CD4-positive, alpha-beta T cell treated with Interleukin-4 for 4 hours (primary cell): ENCODE measurements at places on chromosomes 2 and 18.

- DNase-seq = no peak
Observed at GRCh38 chr2:173357346-173357745, 2.7 kb downstream of the CDCA7 start.

DNA sequence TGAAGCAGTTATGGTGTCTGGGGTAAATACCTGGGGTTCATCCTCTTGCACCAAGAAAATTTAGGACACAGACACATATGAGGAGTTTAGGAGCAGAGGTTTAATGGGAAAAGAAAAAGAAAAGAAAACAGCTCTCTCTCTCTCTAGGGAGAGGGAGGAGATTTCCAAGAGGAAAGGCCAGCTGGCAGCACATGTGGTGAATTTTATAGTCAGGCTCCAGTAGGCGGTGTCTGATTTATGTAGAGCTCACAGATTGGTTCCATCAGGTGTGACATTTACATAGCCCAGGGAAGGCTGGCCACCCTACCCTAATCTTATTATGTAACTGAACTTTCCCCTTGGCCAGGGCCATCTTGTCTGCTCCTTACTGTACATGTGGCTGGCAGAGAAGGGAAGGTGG, 297.5 kb upstream of the RGPD4 start:
- DNase-seq = no peak

- DNase-seq = no peak
Observed at GRCh38 chr18:6210349-6211173, 204.2 kb downstream of the L3MBTL4 start.

- DNase-seq = no peak
Observed at GRCh38 chr18:8073167-8073566, 506.1 kb downstream of the PTPRM start.

GRCh38 chr2:119205001-119205706, 18.5 kb upstream of the STEAP3 start:
- no peak for DNase-seq

GRCh38 chr2:38527338-38528007, 75.3 kb downstream of the HNRNPLL start:
- DNase-seq = no peak

DNA sequence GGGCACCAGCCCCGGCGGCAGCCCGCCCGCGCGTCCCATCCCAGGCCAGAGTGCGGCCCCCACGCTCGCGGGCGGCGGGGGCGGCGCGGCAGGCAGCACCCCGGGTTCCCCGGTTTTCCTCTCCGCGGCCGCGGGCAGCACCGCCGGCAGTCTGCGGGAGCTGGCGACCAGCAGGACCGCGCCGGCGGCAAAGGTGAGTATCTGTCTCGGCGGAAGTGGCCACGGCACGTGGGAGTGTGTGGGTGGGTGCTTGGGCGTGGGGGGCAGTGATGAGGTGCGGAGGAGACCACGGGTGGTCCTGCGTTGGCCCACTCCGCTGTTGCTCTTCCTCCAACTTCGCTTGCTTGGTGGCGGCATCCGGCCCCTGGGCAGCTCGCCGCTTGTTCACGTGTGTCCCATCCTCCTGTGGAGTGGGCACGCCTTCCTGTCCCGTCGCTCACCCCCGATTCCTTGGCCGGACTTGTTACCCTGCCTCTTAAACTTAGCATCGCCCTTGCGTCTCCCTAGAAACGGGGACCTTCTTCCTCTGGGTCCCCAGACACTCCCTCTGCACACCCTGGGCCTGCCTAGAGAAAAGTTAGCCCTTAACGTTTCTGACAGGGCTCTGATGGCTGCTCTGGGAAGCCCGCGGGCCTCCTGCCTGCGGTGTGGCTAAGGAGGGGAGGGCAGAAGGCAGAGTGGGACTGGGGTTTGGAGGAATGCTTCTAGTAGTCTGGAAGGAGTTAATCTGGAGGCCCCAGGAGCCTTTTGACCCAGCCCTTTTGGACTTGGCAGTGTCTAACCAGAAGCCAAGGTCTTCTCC, 1.1 kb downstream of the SH3RF3 start:
- DNase-seq = no peak

DNA sequence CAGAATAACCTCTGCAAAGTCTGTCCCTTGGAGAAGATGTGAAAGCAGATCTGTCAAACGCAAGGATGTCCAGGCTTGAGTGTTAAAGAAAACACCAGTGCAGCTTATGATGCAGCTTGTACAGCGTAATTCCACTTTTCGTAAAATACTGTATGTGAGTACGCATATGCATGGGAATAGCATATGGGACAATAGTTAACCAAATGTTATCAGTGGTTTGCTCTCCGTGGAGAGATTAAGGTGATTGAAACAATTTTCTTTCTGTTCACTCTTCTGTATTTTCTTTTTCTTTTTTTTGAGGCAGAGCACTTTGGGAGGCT, 27.2 kb downstream of the ATOH8 start:
- no peak for DNase-seq

- DNase-seq = no peak
Observed at GRCh38 chr2:8714283-8714682, 32.4 kb downstream of the ID2 start.

- DNase-seq = no peak
Observed at GRCh38 chr2:215000721-215001120, 137.7 kb downstream of the ABCA12 start.

- DNase-seq = no peak
Observed at GRCh38 chr2:95670686-95671085, 78.9 kb downstream of the TRIM43 start.

DNA sequence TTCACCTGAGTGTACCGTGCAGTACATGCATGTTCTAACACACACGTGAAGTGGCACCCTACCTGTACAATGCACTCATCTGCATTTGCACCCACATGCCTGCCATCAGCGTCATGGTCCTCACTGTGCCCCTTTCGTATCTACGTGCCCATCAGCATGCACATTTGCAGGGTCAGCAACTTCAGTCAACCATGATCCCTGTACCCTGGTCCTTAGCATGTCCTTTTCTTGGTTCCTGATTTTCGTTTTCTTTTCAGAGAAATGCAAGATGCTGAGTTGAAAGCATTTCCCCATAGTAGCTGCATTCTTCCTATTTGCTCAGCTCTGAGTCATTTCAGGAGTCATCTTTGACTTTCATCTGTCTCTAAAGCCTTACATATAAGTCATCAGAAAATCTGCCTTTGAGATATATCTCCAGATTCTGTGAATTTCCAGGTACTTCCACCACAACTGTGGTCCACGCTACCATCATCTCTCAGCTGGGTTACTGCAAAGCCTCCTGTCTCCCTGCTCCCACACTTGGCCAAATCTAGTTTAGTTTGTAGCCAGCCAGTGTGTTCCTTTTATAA, 14.7 kb upstream of the PUM2 start:
- DNase-seq = no peak

DNA sequence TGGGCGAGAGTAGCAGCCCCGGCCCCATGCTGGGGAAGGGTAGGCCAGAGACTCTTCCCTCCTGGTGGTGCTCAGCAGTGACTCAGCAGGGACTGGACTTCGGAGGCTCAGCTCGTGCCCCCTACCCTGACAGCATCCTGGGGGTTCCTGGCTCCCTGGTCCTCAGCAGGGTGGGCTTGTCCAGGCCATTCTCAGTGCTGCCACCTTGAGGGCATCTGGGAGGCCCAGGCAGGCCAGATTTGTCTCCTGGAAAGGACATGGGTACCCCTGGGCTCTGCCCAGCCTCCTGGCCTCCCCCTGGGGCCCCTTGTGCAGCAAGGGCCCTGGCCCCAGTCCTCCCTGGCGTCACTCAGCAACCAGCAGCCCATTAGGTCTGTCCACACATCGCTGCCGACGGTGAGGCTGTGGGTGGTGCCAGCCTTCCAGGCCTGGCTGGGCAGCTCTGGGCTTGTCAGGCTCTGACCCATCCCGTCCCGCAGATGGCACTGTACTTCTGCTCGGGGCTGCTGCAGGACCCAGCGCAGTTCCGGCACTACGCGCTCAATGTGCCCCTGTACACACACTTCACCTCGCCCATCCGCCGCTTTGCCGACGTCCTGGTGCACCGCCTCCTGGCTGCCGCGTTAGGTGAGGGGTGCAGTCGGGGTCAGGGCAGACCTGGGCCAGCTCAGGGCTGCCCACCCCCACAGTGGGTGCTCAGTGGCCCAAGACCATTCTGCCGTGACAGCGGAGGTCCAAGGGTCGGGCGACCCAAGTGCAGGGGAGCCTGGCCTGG, 45.0 kb upstream of the ALPP start:
- DNase-seq = no peak

DNA sequence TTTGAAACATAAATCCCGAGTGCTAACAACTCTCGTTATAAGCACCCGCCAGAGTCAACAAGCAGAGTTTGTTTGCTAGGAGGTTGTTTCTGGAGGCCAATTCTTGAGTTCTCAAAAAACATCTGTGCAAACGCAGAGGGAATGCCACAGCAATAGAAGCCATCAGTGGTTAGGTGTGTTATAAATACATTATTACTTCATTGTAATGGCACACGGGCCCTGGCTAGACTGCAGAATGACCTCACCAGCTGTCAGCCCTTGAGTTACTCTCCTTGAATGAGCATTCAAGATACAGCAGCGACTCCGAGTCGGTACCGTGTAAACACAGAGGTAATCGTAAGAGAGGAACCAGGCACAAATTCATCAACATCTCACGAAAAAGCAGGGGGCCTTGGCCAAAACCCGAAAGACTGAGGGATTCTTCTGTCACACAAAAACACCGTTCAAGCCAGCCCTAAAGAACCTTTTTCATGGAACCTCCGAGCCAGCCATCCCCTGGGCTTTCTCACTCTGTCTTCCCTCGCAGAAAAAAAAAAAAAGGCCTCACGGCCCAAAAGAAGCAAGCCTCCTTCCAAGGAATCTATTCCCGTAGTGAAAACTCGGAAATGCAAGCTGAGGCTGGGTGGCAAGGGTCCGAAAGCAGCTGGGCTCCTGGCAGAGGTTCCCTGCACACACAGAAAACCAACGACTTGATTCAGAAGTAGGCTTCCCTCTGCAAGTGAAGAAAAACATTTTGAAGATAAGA, 133.7 kb upstream of the MEIS1 start:
- DNase-seq = no peak

DNA sequence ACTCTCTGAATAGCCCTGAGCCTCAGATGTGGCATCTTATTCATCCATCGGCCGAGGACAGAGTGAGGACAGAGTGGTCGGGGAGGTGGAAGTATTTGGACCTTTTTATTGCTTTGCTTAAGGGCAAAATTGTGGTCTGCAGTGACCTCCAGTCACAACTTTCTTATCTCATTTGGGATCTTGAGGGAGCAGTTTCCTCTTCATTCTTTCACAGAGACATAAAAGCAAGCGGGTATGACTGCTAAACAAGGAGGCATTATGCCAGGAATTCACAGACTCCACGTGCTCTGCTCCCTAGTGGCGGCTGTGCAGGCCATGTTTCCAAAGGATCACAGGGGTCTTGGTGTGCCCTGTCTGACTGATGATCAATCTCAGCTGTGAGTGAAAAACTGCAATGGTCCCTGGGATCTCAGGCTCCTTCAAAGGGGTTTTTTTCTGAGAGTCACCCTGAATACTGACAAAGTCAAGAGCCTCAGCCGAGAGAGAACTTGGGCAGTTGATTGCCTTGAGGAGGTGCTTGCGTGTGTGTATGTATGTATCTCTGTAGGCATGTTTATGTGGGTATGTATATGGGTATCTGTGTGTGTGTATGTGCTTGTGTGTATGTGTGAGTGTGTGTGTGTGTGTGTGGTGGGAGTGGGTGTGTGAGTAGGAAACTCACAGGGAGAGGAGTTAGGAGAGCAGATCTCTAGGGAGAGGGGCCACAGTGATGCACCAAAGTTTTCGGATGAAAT, 47.7 kb downstream of the RAPGEF4 start:
- DNase-seq = no peak

- no peak for DNase-seq
Observed at GRCh38 chr2:233089851-233090250, 29.7 kb downstream of the INPP5D start.

DNA sequence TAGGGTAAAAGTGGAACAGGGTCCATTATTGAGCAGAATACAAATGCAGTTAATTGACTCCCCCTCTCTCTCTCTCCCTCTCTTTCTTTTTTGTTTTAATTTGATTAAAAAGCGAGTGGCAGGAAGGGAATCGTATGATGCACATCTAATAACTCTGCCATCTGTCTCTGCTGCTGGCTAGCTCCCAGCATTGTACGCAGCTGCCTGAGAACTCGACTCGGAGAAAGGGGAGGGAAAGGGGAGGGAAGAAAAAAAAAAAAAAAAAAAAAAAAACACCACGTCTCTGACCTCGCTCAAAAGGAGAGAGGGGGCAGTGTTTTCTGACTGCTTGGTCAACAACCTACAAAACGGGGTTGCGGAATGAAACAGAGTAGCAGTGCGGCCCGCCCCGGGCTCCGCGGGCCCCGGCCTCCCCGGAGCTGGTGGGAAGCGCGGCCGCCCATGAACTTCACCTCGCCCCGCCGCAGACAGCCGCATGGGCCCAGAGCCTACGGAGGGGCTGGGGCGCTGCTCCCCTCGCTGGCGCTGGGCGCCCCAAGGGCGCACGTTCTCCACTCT, 265.7 kb downstream of the TCF4 start:
- DNase-seq = no peak

- DNase-seq = no peak
Observed at GRCh38 chr2:165572151-165572550, 102.7 kb downstream of the CSRNP3 start.

DNA sequence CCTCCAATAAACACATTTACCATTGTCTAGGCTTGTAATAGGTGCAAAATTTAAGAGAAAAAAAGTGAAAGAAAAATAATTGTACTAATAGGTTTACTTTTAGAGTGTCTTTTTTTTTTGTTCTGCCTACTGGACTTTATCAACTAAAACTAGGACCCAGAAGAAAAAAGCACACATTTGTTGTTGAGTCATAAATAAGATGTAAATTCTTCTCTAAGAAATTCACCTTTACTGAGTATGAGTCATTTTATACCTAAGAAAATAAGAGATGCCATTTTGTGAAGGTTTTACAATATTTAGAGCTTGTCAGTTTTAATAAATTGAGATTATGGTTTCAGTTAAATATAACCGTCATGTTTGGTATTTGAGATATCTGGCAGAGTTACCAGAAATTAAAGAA, 19.2 kb downstream of the FARP2 start:
- no peak for DNase-seq
